NCI-H774 (cell line): ENCODE measurements at places on chromosomes 4 and X.
A peak's percentile ranks its signal among the peaks of the same experiment; 100 is the strongest.

DNA sequence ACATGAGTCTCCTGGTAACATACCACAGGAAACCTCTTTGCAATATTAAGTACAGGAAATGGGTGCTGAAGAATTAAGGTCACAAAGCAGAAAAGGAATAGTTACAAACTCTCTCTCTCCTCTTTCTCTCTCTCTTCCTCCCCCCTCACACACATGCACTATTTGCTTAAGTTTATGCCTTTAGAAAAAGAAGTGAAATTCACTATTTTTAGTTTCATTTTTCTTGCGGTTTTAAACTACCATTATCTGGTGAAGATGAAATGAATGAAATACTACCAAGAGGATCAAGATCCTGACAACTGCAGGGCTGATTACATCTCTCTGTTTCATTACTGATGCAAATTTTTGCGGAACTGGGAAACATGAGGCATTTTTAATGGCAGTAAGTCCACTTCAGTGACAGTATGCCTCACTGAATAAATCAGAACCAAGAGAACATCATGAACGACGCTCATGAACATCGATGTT, 64.3 kb upstream of the FTHL17 start:
- DNase-seq, result no peak

DNA sequence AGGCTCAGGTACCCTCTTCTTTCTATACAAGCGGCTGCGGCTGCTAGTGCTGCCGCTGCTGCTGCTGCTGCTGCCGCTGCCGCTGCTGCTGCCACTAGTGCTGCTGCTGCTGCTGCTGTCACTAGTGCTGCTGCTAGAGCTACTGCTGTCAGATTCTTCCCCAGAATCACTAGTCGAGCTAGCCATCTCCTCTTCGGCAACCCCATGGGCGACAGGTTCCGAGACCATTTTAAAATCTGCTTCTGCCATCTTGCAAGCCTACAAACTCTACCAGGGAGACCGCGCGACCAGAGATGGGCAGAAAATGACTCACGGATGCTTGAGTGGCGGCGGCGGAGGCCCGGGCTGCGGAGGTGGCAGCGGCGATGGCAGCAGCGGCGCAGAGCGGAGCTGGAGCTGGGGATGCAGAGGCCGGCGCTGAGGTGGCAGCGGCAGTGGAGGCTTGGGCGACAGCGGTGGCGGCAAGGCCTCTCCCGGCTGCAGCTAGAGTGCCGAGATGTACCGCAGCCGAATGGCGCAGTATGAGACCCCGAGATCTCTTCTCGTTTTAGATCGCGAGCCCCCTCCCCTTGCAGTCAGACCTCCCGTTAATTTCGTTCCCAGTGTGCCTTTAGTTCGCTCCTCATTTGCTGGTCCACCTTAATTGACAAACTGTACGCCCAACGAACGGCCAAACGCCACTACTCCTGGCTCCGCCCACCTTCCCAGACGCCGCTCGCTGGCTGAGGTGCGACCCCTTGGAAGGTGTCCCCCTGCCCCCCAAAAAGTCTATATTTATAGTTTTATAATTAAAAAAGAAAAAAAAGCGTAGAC, at the start of gene NAP1L3:
Gene NAP1L3, minus strand, starts transcription at position 523 of the 813 bp plus-strand sequence. Its CDS starts 274 bp downstream, at position 249.
- DNase-seq, result peak; percentile 53

GRCh38 chr4:109969919-109970318, 57.2 kb downstream of the EGF start:
- no peak for DNase-seq

GRCh38 chr4:177547985-177548384, 105.7 kb upstream of the AGA start:
- no peak for DNase-seq

- no peak for DNase-seq
Observed at GRCh38 chr4:90476019-90476418, 348.8 kb downstream of the CCSER1 start.

GRCh38 chrX:70423936-70424675, 992 bp downstream of the GDPD2 start:
- DNase-seq, result no peak

DNA sequence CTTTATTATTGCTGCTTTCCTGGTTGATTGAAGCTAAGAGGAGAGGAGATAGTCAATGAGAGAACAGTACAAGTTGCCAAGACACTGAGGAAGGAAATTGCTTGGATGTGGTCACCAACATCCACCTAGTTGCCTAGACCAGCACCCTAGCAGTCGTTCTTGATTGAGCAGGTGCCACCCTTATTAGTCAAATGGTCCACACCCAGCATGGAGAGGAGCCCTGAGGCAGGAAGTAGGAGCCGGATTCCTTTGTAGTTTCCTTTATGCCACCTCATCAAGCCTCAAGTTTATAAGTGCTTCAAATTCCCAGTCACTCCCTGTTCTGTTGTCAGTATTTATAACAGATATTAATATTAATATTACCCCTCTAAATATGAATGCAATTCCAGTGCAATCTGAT, 19.1 kb downstream of the PAGE2 start:
- DNase-seq, result no peak

DNA sequence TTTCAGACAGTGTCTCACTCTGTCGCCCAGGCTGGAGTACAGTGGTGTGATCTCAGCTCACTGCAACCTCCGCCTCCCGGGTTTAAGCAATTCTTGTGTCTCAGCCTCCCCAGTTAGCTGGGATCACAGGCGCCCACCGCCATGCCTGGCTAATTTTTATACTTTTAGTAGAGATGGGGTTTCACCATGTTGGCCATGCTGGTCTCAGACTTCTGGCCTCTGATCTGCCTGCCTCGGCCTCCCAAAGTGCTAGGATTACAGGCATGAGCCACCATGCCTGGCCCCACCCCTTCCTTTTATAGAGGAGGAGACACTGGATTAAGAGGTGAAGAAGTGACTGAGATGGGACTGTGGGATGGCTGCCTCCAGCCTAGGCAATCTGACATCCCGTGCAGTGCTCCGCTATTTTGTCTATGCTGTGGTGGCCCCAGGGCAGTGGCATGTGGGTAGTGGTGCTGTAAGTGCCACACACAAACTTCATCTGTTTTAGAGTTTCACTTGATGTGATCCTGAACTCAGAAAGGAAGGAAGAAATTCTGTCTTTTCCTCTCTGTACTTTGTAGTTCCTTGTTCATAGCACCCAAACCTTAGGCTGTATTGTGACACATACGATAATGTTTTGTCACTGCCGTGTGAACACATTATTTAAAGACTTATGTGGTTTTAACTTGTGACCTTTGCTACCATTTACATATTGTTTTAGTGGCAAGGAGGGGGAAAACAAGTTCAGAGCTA, 48.9 kb downstream of the FNIP2 start:
- DNase-seq, result no peak

- no peak for DNase-seq
Observed at GRCh38 chrX:2828344-2828958, at the start of gene GYG2. TSS of gene GYG2 (plus strand) at chrX:2828930. CDS start at chrX:2830189, 1,259 bp downstream.

- DNase-seq, result no peak
Observed at GRCh38 chr4:25223802-25224375, 9.9 kb upstream of the PI4K2B start.

GRCh38 chr4:145482209-145483037, 770 bp downstream of the SMAD1 start:
- DNase-seq, result peak; percentile 16

DNA sequence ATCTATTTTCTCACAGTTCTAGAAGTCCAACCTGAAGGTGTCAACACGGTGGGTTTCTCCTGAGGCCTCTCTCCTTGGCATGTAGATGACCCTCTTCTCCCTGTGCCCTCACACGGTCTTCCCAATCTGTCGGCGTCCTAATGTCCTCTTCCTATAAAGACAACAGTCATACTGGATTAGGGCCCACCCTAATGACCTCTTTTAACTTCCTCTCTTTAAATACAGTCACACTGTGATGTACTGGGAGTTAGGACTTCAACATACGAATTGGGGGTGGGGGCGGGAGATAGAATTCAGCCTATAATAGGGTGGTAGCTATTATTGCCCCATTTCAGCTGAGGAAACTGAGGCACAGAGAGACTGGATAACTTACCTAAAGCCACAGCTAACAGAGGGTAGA, 70.2 kb downstream of the SMIM20 start:
- no peak for DNase-seq

GRCh38 chr4:124867536-124867935, 155.0 kb upstream of the ANKRD50 start:
- no peak for DNase-seq

GRCh38 chr4:100360211-100360610, 157.6 kb downstream of the EMCN start:
- no peak for DNase-seq

DNA sequence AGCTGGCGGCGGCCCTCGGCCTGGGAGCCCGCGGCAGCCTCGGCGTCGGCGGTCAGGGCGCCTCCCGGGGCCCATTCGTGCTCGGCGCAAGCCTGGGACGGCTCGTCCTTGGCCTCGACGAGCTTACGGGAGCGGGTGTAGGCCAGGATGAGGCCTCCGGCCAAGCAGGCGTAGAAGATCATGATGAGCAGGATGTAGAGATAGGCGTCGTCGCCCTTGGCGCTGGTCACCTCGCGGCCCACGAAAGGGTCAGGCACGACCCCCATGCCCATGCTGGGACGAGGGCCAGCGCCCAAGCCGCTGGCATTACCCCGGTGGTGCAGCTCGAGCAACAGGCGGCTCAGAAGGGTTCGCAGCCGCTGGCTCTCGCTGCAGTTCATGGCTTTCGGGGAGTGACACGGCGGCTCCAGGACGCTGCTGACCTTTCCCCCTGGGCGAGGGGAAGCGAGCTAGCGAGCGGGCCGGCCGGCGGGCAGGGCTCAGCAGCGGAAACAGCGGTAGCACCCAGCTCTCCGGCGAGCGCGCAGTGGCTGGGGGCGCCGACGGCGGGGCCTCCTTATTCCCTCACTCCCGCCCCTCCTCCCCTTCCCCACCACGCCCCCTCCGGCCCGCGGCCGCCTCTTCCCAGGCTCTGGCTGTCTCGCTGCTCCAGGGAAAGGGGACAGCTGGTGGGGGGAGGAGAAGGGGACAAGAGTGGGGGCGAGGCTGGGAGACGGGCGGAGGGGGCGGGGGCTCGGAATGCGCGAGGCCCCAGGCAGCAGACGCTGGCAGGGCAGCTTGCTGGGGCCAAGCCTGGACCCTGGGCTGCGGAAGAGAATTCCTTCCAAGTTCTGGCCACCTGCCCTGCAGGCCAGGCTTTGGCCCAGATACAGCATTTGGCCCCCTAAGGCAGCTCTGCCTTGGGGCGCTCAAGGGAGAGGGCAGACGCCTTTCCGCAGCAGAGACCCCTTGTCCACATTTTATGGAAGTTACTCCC, at the start of gene KCNE5:
Gene KCNE5, minus strand, starts transcription at position 532 of the 976 bp plus-strand sequence. Its CDS starts 152 bp downstream, at position 380.
- no peak for DNase-seq

- no peak for DNase-seq
Observed at GRCh38 chr4:140971077-140971792, 162.0 kb downstream of the RNF150 start.

DNA sequence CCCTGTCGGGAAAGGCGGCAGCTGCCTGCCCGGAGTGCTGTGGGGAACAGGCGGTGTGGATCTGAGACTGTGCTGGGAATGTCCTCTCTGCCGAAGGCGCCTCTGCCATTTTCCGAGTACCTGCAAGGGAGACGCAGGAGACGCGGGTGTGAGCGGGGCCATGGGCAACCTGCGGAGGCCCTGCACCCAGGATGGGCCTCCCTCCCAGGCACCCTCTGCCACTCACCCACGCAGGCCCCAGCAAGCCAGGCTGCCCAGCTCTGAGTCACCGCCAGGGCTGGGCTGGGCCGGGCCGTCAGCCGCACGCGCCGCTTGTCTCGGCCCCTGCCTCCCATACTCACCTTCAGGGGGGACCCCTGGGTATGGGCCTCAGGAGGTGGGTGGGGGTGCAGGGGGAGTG, 3.5 kb upstream of the FGFR3 start:
- DNase-seq, result no peak

GRCh38 chr4:113645771-113646441, 115.6 kb downstream of the CAMK2D start:
- peak; percentile 24 for DNase-seq

DNA sequence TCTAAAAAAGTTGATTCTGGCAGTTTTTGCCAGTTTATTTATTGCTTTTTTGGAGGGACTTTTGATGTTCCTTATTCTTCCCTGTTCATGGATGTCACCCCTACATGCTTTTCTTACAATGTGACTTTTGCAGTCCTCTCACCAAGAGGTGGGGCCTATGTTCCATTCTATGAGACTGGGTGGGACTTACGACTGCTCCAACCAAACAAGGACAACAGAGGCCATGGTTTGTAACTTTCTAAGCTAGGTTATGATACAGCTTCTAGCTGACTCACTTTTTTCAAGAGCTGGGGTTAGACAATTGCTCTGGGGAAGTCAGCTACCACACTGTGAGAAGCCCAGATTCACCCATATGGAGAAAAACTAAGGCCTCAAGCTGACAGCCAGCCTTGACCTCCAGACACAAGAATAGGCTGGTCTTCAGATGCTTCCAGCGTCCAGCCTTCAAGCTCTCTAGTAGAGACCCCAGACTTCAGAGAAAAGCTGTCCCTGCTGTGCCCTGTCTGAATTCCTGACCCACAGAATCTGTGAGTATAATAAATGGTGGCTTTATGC, 39.5 kb downstream of the ENOPH1 start:
- DNase-seq, result no peak

DNA sequence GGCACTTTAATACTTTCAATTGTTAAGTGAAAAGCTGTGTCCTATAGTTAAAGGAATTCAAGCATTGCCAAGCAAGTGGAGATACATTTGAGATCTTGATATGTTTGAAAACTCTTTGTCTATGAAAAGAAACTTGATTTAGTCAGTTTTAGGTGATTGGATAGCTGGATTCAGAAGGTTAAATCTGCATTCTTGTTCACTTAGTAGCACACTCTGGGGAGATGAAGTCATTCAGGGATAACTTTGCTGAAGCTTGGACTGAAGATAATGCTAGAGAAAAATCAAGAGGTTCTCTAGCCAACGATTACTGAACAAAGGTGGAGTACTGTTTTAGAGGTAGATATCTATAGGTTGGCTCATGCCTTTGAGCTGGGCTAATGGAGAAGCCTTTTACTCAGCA, 90.6 kb downstream of the DCAF8L2 start:
- no peak for DNase-seq

GRCh38 chr4:3341760-3342159, 48.9 kb downstream of the RGS12 start:
- DNase-seq, result no peak

DNA sequence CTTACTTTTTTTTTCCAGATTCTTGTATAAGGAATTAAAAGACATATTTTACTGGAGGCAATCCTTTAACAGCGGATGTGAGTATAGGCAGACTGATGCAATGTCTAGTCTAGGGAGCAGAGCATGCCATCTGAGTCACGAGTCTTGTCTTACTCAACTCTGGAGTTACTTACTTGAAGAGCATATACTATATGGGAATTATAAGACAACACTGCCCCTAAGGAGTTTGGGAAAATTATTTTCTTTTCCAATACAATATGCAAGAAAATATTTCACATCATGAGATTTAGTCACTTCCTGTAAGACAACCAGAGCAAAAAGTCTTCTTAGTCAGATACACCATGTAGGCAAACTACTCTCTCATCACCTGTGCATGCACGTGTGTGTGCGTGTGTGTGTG, 537.3 kb upstream of the FTHL17 start:
- no peak for DNase-seq

GRCh38 chrX:141278306-141278705, 36.0 kb upstream of the SPANXC start:
- no peak for DNase-seq
